ENCODE measurements at places on chromosomes 4 and X. TPM values are rescaled to one million over a fixed set of nuclear protein-coding genes. Genes with fewer than 3 reads are reported as not detected.

Gene GAB3
- 40.3 TPM for total RNA-seq

GRCh38 chr4:152166567-152166966 lies 369.3 kb downstream of the FBXW7 start:
- DNase-seq = no peak

Gene NAP1L2
- total RNA-seq = 6.0 TPM

DNA sequence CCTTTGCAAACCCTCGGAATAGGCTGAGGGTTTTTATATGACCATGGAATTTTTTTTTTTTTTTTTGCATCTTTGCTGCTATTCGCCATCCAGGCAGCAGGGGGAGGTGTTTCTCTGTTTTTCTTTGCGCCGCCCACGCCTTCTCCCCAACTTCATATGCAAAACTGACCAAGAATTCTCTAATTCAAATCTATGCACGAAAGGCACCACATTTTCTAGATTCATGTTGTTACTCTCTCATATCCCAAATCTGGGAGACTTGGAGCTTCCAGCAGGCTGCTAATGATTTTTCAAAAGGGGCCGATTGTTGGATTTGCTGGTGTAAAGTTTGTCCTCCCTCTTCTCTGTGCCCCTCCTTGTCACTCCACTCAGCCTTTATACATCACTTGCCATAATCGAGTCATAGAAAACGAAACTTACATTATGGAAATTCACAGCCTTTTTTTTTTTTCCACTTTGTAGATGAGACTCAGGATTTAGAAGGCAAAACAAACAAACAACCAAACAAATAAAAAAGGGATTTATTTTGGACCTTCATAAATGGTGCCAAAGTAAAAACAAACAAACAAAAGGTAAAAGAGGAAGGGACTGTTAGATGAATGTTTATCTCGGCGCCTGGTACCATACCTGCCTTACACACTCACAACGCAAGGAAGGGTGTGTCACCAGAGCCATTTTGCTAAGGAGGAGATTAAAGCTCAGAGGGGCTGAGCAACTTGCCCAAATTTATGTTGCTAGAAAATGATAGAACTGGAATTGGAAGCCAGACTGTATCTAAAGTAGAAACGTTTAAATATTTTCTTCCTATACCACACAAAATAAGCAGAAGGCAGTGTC lies 29.3 kb upstream of the BOD1L1 start:
- DNase-seq = peak; percentile 81
